A673 (cell line): ENCODE measurements at places on chromosomes 3 and 15. TPM values are rescaled to one million over a fixed set of nuclear protein-coding genes. Genes with fewer than 3 reads are reported as not detected.

Gene FAM107A
- not detected in 2 replicates for total RNA-seq

DNA sequence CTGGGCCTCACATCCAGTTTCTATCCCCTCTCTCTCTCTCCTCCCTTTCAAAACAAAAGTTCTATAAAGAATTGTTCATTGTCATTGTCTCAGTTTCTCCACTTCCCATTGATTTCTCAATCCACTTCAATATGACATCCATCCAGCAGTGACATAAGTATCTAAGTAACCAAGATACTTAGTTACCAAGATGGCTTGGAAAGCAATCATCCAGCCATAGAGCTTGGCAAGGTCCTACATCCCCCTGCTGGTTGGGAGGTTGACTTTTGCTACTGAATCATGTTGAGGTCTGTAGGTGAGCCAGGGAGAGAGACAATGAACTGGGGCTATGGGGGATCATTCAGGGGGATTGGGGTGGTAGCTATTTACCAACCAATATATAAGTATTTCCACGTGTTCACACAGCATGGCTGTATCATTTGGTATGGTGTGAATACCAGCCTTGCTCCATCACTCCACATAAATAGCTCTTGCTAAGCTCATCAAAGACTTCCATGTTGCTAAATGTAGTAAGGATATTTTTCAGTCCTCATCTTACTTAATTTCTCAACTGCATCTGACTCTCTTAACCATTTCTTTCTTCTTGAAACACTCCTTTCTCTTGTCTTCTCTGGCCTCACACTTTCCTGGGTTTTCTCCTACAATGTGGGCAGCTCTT is 58.8 kb upstream of the NTRK3 start:
- no peak for DNase-seq
- peaks cover 57% of the 10 kb centered on the region for H3K27me3 ChIP-seq
- no peaks in the 10 kb centered on the region for H3K4me1 ChIP-seq
- H3K27ac ChIP-seq = no peak overlapping the region
- H3K36me3 ChIP-seq = no peaks in the 10 kb centered on the region

GRCh38 chr3:46566040-46566641 is at the start of gene LRRC2:
Gene LRRC2 (minus strand): TSS chr3:46566302. CDS start chr3:46551591, 14,711 bp downstream.
- H3K27ac ChIP-seq = no peak within 1 kb of the TSS
- H3K36me3 ChIP-seq = no peaks in the 10 kb centered on the region
- peak; percentile 34 for DNase-seq
- H3K27me3 ChIP-seq = no peaks in the 10 kb centered on the region

- peaks cover 56% of the 10 kb centered on the region for H3K4me1 ChIP-seq
- no peak overlapping the region for H3K4me3 ChIP-seq
- H3K27ac ChIP-seq = peak overlapping the region; percentile 8
- H3K27me3 ChIP-seq = no peaks in the 10 kb centered on the region
- no peak for DNase-seq
- no peaks in the 10 kb centered on the region for H3K36me3 ChIP-seq
Measured at GRCh38 chr3:34207806-34208205, 409.4 kb downstream of the PDCD6IP start.

DNA sequence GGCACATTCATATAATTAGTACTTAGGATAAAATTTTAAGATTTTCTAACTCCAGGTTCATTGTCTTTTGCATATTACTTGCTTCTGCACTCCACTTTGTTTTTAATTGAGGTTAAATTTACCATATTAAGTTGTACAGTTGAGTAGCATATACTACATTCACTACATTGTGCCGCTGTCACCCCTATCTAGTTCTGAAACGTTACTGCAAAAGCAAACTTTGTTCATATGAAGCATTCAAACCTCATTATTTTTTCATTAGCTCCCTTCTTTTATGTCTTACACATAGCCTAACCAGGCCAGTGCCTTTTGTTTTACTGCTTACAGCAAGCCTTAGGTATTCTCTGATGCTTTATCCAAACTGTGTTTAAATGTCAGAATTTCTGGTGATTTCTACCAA is 183.1 kb upstream of the CGNL1 start:
- no peak overlapping the region for H3K27ac ChIP-seq
- no peak for DNase-seq
- H3K4me1 ChIP-seq = peaks cover 17% of the 10 kb centered on the region
- no peaks in the 10 kb centered on the region for H3K27me3 ChIP-seq

- no peaks in the 10 kb centered on the region for H3K4me1 ChIP-seq
- H3K4me3 ChIP-seq = no peak overlapping the region
- no peaks in the 10 kb centered on the region for H3K27me3 ChIP-seq
Measured at GRCh38 chr15:41004490-41004889, 51.2 kb downstream of the CHAC1 start.

DNA sequence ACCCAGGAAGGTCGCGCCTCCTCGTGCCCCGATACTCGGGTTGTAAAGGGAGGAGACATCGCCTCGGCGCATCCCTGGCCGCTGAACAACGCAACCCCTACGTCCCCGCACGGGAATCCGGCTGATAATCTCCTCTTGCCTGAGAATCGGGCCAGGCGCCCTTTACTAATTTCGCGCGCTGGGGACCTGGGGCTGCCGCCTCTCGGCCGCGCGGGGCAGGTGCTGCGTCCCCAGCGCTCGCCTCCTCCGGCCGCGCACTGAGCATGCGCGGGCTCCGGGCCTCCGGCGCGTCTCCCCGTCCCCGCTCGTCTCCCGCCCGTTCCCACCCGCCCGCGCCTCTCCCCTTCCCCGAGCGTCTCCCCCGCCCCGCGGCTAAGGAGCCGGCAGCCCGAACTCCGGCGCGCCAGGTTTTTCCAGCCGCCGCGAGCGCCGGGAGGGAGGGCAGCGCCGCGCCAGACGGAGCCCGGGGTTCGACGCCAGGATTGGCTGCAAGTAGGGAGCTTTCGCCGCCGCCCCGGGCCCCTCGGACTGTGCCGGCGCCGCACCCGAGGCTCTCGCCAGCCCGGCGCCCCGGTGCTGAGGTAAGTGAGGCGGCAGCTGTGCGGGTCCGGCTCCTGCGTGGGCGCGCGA is at the start of gene CNTN4:
TSS of gene CNTN4 (plus strand) at position 469 of the 630 bp plus-strand sequence.
- H3K4me3 ChIP-seq = peak within 1 kb of the TSS; percentile 52
- H3K36me3 ChIP-seq = no peaks in the 10 kb centered on the region
- peak; percentile 89 for DNase-seq
- H3K4me1 ChIP-seq = peaks cover 4% of the 10 kb centered on the region
- H3K27me3 ChIP-seq = peaks cover 16% of the 10 kb centered on the region

GRCh38 chr3:156093964-156094363 is 26.4 kb upstream of the KCNAB1 start:
- H3K27me3 ChIP-seq = no peaks in the 10 kb centered on the region
- no peak for DNase-seq
- H3K4me3 ChIP-seq = no peak overlapping the region
- H3K4me1 ChIP-seq = no peaks in the 10 kb centered on the region
- H3K36me3 ChIP-seq = no peaks in the 10 kb centered on the region

Gene UROC1
- total RNA-seq = not detected in 2 replicates

DNA sequence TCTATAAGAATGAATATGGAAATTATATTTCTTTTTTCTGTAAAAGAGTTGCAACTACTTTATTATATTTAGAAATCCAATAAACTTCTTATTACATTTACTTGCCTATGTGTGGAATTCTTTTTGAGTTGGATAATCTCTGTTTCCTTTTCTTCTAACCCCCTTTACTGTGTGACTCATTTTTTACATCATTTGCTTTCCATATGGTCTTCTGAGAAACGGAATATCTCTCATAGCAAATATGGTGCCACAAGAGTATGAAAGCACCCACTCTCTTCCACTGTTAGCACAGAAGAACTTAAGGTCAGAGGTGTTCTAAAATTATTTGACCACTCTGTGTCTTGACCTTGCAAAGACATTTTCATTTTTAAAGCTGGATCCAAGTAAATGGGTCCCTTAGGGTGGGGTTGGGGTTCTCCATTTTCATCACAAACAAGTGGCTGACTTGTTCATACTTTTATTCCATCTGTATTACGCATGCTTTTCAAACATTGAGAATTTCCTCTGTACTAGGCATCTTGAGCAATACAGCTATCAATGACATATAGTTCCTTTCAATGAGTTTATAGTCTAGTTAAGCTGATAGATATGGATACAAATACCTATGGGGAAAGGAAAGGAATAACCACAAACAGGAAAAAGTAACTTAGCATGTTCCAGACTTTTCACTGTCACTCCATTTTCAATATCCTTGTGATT is 281.1 kb upstream of the TPRG1 start:
- H3K27me3 ChIP-seq = no peaks in the 10 kb centered on the region
- DNase-seq = peak; percentile 29
- H3K27ac ChIP-seq = no peak overlapping the region

- no peaks in the 10 kb centered on the region for H3K27me3 ChIP-seq
- no peak overlapping the region for H3K27ac ChIP-seq
- H3K36me3 ChIP-seq = no peaks in the 10 kb centered on the region
- no peak for DNase-seq
- H3K4me3 ChIP-seq = no peak overlapping the region
Measured at GRCh38 chr3:99625237-99625622, 13.2 kb upstream of the COL8A1 start.

DNA sequence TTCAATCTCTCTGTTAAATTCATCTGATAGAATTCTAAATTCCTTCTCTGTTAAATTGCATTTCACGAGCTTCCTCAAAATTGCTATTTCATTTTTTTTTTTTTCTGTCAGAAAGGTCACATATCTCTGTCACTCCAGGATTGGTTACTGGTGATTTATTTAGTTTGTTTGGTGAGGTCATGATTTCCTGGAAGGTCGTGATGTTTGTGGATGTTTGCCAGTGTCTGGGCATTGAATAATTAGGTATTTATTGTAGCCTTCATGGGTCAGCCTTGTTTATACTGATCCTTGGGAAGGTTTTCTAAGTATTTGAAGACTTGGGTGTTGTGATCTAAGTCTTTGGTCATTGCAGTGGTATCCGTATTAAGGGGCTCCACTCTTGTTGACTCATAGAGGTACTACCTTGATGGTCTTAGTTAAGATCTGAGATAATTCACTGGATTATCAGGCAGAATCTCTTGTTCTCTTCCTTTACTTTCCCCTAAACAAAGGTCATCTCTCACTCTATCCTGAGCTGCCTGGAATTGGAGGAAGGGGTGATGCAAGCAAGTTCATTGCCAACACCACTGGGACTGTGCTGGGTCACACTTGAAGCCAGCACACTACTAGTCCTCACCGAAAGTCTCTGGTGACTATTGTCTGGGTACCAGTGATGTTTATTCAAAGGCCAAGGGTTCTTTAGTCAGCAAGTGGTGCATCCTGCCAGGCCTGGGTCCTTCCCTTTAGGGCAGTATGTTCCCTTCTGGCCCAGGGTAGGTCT is 231.1 kb downstream of the GBE1 start:
- H3K36me3 ChIP-seq = no peaks in the 10 kb centered on the region
- no peak for DNase-seq
- H3K27me3 ChIP-seq = no peaks in the 10 kb centered on the region
- H3K4me1 ChIP-seq = no peaks in the 10 kb centered on the region

DNA sequence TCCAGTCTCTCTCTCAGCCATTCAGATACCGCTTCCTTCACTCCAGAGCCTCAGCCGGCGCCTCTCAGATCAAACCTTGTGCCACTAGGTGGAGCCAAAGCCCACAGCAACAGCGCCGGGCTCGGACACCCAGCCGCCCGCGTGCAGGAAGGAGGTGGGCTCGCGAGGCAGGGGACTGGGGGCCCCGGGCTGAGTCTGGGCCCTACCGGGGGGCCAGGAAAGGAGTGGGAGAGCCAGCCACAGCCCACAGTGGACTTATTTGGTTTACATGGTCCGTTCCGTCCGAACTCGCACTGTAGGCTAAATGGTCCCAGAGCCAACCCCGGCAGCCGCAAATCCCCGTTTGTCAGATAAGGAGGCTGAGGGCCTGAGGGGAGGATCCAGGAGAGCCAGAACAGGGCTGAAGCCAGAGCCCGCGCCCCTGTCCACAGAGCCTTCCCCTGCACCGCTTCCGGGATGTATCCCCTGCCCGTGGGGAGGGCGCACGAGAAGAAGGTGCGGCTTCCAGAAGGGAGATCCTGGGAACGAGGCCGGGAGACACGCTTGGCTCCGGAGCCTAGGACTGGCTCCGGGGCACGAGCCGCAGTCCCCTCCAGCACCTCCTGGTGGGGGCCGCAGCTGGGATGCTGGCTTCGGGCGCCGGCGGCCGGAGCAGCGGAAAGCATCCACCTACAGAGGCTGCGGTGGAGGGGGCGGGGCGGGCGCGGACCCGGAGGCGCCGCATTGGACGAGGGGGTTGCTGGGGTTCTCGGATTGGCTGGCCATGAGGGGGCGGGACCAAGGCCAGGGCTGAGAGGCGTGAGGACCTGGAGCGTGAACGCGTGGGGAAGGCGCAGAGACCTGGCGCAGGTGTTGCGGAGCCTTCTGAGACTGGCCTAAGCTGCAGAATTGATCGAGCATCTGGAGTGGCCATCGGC is 6.5 kb upstream of the CYP11A1 start:
- H3K4me3 ChIP-seq = peak overlapping the region; percentile 53
- DNase-seq = peak; percentile 95
- no peak overlapping the region for H3K27ac ChIP-seq
- H3K27me3 ChIP-seq = peaks cover 28% of the 10 kb centered on the region
- H3K4me1 ChIP-seq = peaks cover 7% of the 10 kb centered on the region
- no peaks in the 10 kb centered on the region for H3K36me3 ChIP-seq

DNA sequence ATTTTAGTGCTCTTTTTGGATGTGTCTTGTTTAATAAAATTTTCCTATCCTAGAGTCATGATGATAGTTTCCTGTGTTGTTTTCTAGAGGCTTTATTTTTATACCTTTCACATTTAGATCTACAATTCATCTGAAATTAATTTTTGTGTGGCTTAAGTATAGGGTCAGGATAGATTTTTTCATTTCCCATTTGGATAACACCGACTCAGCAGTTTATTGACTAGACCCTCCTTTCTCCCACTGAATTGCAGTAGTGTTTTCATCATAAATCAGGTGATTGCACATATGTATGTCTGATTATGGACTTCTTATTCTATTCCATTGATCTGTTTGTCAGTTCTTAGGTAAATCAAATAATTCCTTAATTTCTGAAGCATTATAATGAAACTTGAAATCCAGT is 10.4 kb downstream of the PRR23A start:
- no peaks in the 10 kb centered on the region for H3K36me3 ChIP-seq
- no peak overlapping the region for H3K4me3 ChIP-seq
- peaks cover 37% of the 10 kb centered on the region for H3K27me3 ChIP-seq
- no peak overlapping the region for H3K27ac ChIP-seq
- no peaks in the 10 kb centered on the region for H3K4me1 ChIP-seq
- no peak for DNase-seq

- H3K36me3 ChIP-seq = no peaks in the 10 kb centered on the region
- no peak for DNase-seq
- no peaks in the 10 kb centered on the region for H3K4me1 ChIP-seq
- H3K27me3 ChIP-seq = no peaks in the 10 kb centered on the region
Measured at GRCh38 chr3:128823631-128824030, 55.8 kb upstream of the ACAD9 start.

DNA sequence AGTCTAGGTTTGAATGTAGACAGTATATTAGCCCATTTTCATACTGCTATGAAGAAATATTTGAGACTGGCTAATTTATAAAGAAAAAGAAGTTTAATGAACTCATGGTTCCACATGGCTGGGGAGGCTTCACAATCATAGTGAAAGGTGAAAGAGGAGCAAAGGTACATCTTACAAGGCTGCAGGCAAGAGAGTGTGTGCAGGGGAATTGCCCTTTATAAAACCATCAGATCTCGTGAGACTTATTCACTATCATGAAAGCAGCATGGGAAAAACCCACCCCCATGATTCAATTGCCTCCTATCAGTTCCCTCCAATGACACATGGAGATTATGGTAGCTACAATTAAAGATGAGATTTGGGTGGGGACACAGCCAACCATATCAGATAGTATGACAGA is 440.1 kb upstream of the ARHGEF26 start:
- no peak for DNase-seq
- no peak overlapping the region for H3K27ac ChIP-seq
- no peaks in the 10 kb centered on the region for H3K36me3 ChIP-seq
- H3K27me3 ChIP-seq = no peaks in the 10 kb centered on the region
- no peaks in the 10 kb centered on the region for H3K4me1 ChIP-seq

Gene NAA80
- 5.3 and 7.0 TPM in 2 replicates for total RNA-seq

- no peaks in the 10 kb centered on the region for H3K36me3 ChIP-seq
- H3K27ac ChIP-seq = no peak overlapping the region
- no peak overlapping the region for H3K4me3 ChIP-seq
Measured at GRCh38 chr3:187777331-187777941, 32.2 kb upstream of the BCL6 start.
